Activated CD4-positive, alpha-beta T cell treated with anti-CD3 and anti-CD28 coated beads, Interleukin-2, amount 50 U/mL, for 1 hour (primary cell): ENCODE measurements at places on chromosomes 5 and 9.

DNA sequence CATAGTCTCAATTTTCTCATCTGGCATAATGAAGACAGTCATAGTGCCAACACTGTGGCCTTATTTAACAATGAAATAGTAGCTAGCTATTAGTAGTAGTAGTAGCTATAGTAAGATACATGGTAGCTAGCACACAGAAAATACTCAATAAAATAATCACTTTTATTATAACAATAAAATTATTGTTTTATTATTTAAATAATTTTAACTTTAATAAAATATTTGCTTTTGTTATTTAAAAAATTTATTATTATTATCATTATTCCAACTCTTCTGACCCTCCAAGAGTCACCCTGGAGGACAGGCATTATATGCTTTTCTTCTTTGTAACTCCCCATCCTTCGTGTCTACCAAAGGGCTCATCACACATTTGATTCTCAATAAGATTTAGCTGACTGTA is 252.1 kb downstream of the TRIM32 start:
- DNase-seq = no peak

DNA sequence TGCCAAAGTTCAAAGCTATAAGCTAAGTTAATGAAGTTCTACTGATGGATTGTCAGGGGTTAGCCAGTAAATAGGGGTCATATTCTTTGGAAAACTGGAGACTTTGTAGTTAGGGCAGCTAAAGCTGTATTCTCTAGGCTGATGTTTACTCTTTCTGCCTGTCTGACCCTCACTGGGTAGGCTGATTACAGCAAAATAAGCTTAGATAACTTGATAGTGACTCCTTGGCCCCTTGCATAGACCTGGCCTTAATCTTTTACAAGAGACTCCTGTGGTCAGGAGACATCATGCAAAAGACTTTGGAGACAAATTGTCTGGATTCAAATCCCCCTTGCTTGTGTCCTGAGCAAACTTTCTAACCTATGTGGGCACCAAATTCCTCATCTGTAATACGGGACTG is 314.4 kb upstream of the MSX2 start:
- DNase-seq = no peak

DNA sequence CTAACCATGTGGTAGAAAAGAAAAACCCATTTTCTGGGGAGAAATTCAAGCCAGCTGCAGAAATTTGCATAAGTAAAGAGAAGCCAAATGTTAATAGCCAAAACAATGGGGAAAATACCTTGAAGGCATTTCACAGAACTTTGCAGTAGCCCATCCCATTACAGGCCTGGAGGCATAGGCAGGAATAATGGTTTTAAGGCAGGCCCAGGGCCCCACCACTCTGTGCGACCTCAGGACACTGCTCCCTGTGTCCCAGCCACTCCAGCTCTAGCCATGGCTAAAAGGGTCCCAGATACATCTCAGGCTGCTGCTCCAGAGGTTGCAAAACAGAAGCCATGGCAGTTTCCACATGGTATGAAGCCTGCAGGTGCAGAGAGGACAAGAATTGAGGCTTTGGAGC is 253.3 kb downstream of the CTNND2 start:
- no peak for DNase-seq

DNA sequence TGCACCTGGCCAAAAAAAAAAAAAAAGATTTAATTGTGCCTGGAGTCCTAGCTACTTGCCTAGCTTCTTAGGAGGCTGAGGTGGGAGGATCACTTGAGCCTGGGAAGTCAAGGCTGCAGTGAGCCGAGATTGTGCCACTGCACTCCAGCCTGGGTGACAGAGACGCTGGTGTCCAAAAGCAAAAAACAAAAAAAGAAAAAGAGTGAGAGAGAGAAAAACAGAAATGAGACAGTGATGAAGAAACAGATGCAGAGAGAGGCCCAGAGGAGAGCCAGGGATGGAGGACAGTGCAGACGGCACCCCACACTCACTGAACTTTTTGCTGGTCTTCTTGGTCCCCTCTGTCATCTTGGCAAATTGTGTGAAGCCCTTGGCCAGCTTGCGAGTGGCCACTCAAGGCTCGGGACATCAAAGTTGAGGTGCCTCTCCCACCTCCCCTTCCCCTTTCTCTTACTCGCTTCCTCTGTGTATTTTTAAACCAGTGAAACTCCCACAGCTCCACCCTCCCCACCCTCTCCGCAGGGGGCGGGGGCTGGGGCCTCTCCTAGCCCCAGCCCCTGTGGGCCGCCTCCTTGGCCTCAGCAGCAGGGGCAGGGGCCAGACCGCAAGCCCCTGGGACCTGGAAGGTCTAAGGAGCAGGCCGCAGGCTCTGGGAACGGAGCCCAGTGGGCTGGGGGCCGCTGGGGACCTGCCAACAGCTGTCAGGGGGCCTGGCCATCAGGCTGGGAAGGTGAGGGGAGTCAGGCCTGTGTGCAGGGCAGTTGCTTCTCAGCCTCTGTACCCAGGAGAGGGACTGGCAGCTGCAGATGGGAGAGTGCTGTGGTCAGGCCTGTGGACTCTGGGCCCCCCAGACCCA is at the start of gene SH2D3C:
Gene SH2D3C (minus strand): TSS at position 387 of the 856 bp plus-strand sequence. CDS start 39 bp downstream, at position 348.
- peak; percentile 41 for DNase-seq
